ENCODE measurements at places on chromosomes 16 and 17.
A peak's percentile ranks its signal among the peaks of the same experiment; 100 is the strongest.

- no peak for DNase-seq
Measured at GRCh38 chr16:86354641-86355513, 155.4 kb upstream of the FOXF1 start.

- DNase-seq: no peak
Measured at GRCh38 chr16:82280867-82281266, 110.8 kb upstream of the MPHOSPH6 start.

GRCh38 chr17:44556832-44557606, at the start of gene FZD2:
Gene FZD2 (plus strand): TSS chr17:44557484. CDS start chr17:44557689, 205 bp downstream.
- peak; percentile 92 for DNase-seq

DNA sequence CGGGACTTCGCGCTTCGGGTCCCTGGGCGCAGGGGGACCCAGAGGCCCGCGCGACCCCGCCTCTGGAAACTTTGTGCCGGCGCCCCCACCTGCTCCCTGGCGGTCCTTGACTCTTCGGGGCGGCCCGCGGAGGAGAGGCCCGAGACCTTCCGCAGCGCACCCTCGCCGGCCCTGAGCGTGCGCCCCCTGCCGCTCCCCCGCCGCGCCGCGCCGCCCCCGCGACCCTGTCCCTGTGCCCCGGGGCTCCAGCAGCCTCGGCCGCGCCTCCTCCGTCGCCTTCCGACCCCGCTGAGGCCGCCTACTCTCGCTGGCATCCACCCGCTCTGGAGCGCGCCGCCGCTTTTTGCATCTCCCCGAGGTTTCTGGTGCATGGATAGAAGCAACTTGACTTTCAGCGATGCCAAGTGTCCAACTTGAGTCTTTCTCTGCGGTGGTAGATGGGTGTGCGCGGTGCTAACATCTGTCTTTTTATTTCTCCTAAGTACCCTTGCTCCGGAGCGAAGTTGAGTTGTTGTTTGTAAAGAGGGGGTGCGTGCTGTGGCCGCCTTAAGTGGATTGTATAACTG, 414 bp downstream of the DUSP14 start:
- DNase-seq: peak; percentile 69

DNA sequence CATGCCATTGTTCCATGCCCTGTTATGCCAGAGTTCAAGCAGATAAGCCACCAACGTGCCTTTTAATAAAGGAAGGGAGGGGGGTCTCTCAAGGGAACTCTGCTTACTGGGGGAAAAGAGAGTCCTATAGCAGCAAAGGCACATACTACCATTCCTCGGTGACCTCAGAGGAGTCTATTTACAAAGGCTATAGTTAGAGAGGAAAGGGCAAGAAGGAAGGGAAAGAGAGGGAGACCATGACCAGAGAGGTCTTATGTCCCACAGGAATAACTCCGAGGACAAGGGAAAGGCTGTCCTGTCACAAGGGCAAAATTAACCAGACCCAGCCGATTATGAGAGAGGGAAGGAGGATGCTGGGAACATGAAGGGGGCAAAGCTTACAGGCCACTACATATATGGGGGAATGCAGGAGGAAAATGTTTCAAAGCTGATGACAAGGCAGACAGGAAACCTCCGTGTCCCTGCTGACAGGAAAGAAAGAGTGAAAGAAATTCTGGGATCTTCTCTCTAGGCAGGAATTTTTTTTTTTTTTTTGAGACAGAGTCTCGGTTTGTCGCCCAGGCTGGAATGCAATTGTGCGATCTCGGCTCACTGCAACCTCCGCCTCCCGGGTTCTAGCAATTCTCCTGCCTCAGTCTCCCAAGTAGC, 51.5 kb downstream of the HIC1 start:
- DNase-seq: peak; percentile 55

GRCh38 chr17:56793957-56794356, 39.8 kb downstream of the C17orf67 start:
- no peak for DNase-seq

DNA sequence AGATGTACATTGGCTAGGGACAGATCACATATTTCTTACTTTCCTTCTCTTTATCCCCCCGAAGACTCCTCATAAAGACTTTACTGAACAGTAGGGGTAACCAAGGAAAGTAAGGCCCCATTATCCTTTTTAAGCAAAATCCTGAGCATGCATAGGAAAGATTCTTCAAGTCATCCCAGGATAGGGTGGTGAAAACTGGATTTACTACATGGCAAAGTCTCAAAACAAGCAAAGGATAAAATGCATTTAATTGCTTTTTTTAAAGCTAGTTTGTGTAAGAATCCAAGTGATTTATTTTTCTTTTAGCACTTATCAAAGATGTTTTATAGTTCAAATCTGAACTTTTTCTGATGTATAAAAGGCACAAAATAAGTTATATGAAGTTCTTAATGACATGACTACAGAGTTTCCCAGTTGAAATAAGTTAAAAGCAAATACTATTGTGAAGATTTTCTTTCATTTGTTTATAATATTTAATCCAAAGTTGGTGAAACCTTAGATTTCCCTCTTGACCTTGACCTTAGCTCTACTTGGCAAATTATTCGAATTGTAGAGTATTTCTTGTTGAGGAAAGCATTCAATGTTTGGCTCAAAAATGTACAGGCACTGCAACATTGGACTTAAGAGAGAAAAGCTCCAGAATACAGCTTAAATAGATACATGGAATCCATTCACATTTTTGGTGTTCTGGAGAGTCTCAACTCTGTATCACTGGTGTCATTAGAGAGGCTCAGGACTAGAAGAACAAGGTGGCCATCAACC, 104.3 kb downstream of the ABCA8 start:
- no peak for DNase-seq
